ENCODE measurements at places on chromosomes 5 and 9.
A peak's percentile ranks its signal among the peaks of the same experiment; 100 is the strongest.

DNA sequence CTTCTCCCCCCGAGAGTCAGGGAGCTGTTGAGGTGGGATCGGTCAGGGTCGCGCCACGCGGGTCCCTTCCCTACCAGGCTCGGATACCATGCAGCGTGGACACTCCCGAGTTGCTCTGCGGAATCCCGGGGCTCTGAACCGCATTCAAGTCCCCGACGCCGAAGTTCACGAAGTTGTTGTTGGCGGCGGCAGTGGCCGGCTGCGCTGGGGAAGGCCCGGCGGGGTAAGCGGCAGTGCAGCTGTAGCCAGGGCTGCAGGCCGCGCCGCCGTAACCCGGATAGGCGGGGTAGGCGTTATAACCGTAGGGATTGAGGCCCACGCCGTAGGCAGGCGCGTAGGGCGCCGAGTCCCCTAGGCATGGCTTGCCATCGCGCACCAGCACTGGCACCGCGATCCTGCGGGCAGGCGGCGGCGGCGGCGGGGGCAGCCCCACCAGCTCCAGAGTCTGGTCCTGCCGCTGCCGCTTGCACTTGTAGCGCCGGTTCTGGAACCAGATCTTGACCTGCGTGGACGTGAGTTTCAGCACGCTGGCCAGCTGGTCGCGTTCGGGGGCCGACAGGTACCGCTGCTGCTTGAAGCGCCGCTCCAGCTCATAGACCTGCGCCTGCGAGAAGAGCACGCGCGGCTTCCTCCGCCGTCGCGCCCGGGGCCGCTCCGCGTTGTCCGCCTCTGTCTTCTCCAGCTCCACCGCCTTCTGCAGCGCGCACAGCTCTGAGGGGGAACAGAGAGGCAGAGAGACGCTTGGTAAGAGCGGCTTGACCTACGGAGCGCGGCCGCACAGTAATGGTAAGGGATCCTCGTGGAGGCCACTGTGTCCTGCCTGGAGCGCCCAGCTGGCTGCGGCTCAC is 2.3 kb downstream of the NKX2-5 start:
- no peak for DNase-seq

GRCh38 chr5:134664448-134664847 is 15.9 kb downstream of the SEC24A start:
- no peak for DNase-seq

GRCh38 chr9:6212722-6213375 is 2.8 kb upstream of the IL33 start:
- DNase-seq = no peak

- DNase-seq = no peak
These were observed 99.7 kb downstream of the MAP1B start for GRCh38 chr5:72206994-72207393.

- DNase-seq = peak; percentile 51
These were observed 162.2 kb downstream of the OXCT1 start for GRCh38 chr5:41707853-41708603.

DNA sequence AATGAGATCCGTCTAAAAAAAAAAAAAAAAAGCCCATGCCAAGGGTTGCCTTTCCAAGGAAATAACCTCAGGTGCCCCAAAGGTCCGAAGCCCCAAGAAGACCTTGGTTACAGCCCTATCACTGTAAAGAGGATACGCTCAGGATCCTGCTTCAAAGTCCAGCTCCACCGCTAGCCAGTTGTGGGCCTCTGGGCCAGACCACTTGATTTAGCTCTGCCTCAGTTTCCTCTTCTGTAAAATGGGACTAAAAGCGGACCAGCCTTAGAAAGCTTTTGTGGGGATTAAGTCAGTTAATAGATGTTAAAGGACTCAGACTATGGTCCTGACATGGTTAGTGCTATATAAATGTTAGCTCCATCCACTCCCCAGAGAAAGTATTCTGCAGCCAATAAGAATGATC is 48.7 kb upstream of the ORM1 start:
- DNase-seq = no peak

- DNase-seq = no peak
These were observed 68.1 kb downstream of the CRB2 start for GRCh38 chr9:123424131-123424530.

All from SW480 (cell line).